ENCODE measurements at places on chromosomes 12 and 14.

GRCh38 chr12:95718006-95718431 lies 72.5 kb downstream of the NTN4 start:
- DNase-seq, result no peak

- DNase-seq, result no peak
These were observed 49.5 kb upstream of the POC1B start for GRCh38 chr12:89575374-89575773.

GRCh38 chr12:116018282-116018681 lies 259.2 kb downstream of the MED13L start:
- no peak for DNase-seq

- DNase-seq, result no peak
These were observed 44.0 kb upstream of the FRMD6 start for GRCh38 chr14:51607711-51608110.

GRCh38 chr12:53551889-53552291 lies 44.6 kb upstream of the NPFF start:
- DNase-seq, result no peak

DNA sequence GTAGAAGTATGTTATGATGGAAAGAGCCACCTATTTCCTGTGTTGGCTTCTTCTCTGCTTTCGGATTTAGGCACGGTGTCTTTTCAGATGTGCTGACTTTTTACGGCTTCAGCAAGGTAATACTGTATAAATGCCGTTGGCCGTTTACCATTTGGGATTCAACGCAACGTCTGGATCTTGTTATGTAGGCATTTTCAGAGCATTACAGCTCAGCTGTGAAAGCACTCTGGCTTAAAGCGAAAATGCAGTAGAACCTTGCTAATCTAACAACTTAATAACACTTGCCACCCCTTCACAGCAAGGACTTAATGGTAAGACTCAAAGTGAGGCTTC lies 229.9 kb downstream of the EFCAB11 start:
- no peak for DNase-seq

Data from GOT3 (cell line).